ENCODE measurements at places on chromosomes 7 and 10.

DNA sequence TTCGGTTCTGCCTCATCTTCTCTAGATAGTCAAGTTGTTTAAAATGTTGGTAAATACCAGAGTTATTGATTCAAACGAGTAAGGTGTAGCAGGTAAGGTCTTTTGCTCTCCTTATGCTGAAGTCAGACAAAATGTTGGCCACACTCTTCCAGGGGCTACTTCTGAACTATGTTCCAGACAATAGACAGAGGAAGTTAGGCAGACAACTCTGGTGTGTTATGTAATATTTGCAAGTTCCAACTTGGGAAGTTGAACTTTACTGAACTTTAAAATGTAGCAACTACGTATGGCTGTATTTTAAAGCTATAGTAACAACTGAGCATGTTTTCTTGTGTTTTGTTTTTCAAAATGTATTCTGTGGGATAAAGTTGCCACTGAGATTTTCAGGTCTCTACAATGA, 125.7 kb upstream of the NEBL start:
- H3K27me3 ChIP-seq = peaks cover 3% of the 10 kb centered on the region
- no peaks in the 10 kb centered on the region for H3K36me3 ChIP-seq
- no peak for DNase-seq
- H3K27ac ChIP-seq = no peak overlapping the region

- DNase-seq = no peak
- H3K27me3 ChIP-seq = no peaks in the 10 kb centered on the region
- peaks cover 51% of the 10 kb centered on the region for H3K36me3 ChIP-seq
- H3K27ac ChIP-seq = peak overlapping the region; percentile 52
These were observed 40.4 kb upstream of the VDAC2 start for GRCh38 chr10:75170215-75170614.

DNA sequence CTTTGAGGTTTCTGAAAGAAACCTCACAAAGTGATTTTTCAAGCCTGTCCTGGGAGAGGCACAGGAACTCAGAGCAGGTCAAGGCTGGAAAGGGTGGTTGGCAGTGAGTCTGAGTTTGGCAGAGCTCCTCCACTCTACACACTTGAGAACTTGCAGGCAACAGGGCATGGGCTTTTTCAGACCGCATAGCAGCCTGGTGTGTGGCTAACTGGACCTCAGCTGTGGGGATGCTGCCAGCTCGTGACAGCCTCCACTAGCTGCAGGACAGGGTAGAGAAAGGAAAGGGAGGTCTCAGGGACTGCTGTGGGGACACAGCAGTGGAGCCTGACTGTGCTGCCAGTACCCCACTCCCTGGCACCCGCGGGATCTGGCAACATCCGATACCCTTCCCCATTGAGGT, 2.6 kb downstream of the CDHR1 start:
- H3K4me1 ChIP-seq = peaks cover 4% of the 10 kb centered on the region
- DNase-seq = no peak
- H3K27ac ChIP-seq = no peak overlapping the region
- no peaks in the 10 kb centered on the region for H3K36me3 ChIP-seq
- peaks cover 36% of the 10 kb centered on the region for H3K27me3 ChIP-seq

GRCh38 chr7:1940863-1941262, 270.8 kb downstream of the ELFN1 start:
- DNase-seq = no peak
- H3K27me3 ChIP-seq = no peaks in the 10 kb centered on the region
- peaks cover 9% of the 10 kb centered on the region for H3K36me3 ChIP-seq
- H3K4me3 ChIP-seq = peak overlapping the region; percentile 77
- peaks cover 73% of the 10 kb centered on the region for H3K4me1 ChIP-seq
- H3K27ac ChIP-seq = peak overlapping the region; percentile 94

GRCh38 chr10:85238676-85239075, 910.3 kb downstream of the CCSER2 start:
- H3K27me3 ChIP-seq = no peaks in the 10 kb centered on the region
- H3K4me3 ChIP-seq = no peak overlapping the region
- no peaks in the 10 kb centered on the region for H3K4me1 ChIP-seq
- no peak for DNase-seq

DNA sequence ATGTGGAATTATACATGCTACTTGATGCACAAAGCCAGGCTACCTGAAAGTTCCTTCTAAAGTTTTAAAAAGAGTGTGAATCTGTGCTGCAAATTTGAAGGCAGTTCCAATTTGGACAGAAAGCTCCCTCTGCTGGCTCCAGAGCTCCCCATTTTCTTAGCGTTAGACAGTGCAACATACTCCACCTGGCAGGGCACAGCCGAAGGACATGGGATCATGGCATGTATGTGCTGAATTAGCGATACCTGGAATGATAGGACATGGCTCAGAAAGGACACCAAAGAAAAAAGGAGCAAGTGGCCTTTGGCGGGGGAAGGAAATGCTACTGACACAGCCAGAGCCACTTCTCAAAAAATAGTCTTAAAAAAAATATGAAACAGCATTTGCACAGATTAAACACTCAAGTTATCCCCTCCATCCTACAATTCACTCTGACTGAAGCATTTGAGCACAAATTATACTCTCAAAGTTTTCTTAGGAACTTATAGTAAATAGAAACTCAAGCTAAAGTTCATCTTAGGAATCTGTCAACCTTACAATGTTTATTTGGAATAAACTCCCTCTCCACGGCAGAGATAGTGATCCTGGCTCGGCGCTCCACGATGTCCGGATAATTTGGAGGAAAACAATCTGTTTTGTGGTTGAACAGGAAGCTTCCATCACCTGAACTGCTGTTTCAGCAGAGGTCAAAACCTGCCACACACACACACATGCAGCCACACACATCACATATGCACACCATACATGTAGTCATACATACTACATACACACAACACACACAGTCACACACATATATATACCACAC, 80.0 kb downstream of the C7orf25 start:
- DNase-seq = no peak
- H3K4me1 ChIP-seq = no peaks in the 10 kb centered on the region
- peaks cover 40% of the 10 kb centered on the region for H3K27me3 ChIP-seq
- H3K4me3 ChIP-seq = no peak overlapping the region

DNA sequence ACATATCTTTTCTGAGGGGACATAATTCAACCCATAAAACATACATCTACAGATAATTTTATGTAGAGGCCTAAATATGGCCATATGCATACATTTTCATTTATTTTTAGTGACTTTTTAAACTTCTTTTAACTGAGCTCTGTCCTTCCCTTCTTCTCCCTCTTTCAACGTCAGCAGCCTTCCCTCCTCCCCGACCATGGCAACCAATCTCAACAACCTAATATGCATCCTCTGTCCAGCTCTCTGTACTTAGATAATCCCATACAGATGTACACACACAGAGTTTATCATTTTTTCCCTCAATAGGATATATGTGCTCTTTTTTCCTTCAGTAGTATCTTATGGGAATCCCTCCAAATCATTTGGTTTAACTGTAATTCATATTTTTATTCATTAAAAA, 94.3 kb downstream of the CCDC71L start:
- DNase-seq = no peak
- H3K27me3 ChIP-seq = peaks cover 14% of the 10 kb centered on the region
- H3K36me3 ChIP-seq = peaks cover 2% of the 10 kb centered on the region
- H3K4me1 ChIP-seq = peaks cover 20% of the 10 kb centered on the region
- H3K27ac ChIP-seq = no peak overlapping the region
- no peak overlapping the region for H3K4me3 ChIP-seq

- H3K27me3 ChIP-seq = peaks cover 16% of the 10 kb centered on the region
- no peaks in the 10 kb centered on the region for H3K4me1 ChIP-seq
- H3K36me3 ChIP-seq = no peaks in the 10 kb centered on the region
- no peak overlapping the region for H3K27ac ChIP-seq
- no peak for DNase-seq
These were observed 57.8 kb upstream of the OPALIN start for GRCh38 chr10:96416643-96417042.

GRCh38 chr7:87926581-87927461, 7.2 kb upstream of the ADAM22 start:
- no peaks in the 10 kb centered on the region for H3K27me3 ChIP-seq
- no peak overlapping the region for H3K4me3 ChIP-seq
- H3K27ac ChIP-seq = no peak overlapping the region

- H3K4me1 ChIP-seq = peaks cover 8% of the 10 kb centered on the region
- DNase-seq = peak; percentile 46
- H3K36me3 ChIP-seq = no peaks in the 10 kb centered on the region
- peak within 1 kb of the TSS; percentile 50 for H3K27ac ChIP-seq
- peaks cover 81% of the 10 kb centered on the region for H3K27me3 ChIP-seq
- peak within 1 kb of the TSS; percentile 76 for H3K4me3 ChIP-seq
These were observed at the start of gene GLI3 for GRCh38 chr7:42236976-42237810. Gene GLI3, minus strand, starts transcription at chr7:42237209. Its CDS starts 13,956 bp downstream, at chr7:42223253.

- H3K27me3 ChIP-seq = no peaks in the 10 kb centered on the region
- H3K4me3 ChIP-seq = no peak overlapping the region
- H3K4me1 ChIP-seq = no peaks in the 10 kb centered on the region
- H3K36me3 ChIP-seq = no peaks in the 10 kb centered on the region
- DNase-seq = no peak
- no peak overlapping the region for H3K27ac ChIP-seq
These were observed 295.0 kb downstream of the BICC1 start for GRCh38 chr10:58807629-58808022.

DNA sequence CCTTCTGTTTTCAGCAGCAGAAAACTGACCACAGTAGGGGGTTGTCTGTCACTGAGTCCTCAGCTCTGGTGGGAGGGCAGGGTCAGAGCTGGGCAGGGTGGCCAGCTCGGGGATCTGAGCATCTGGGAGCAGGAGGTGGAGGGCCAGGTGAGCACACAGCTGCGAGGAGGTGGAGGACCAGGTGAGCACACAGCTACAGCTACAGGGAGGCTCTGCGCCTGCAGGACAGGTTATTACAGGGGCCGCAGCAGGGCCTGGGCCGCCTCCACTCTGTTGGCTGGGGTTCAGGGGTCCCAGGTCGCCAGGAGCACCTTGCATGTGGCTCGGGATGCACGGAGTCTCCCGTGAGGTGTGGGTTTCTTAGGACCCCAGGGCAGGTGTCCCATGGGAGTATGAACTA, 52.4 kb upstream of the PRKAR1B start:
- H3K4me3 ChIP-seq = no peak overlapping the region
- no peak for DNase-seq
- H3K4me1 ChIP-seq = no peaks in the 10 kb centered on the region
- H3K36me3 ChIP-seq = peaks cover 94% of the 10 kb centered on the region
- H3K27ac ChIP-seq = no peak overlapping the region

DNA sequence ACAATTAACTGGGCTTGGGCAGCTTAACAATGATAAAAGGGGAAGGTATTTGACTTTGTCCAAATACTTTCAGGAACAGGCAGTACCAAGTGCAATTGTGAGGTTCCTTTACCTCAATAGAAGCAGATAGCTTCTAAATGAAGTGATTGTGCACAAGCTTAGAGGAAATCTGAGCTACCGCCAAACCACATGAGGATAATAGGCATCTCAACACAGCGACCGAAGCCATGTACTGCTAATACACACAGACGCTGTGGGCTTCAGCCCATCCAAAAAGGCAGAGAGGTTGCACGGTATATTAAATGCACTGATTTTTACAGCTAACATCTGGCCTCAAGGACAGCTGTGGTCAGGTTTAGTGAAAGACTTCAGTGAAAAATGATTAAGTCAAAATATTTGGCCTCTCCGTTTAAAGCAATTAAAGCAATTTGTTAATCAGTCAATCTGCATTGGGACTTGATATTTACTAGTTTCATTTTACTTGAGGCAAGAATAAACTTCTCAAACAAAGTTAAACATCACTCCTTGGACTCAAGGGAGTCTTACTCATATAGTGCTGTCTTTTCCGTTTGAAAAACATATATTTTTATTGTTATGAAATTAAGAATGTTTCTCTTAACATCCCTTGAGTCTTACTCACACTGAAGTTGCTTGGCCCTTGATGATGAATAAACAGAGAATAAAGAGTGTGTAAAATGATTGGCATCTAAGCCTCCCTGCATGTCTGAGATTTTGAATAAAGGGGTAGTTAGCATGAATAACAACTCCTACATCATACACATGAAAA, 306.3 kb downstream of the C7orf25 start:
- no peak for DNase-seq
- no peak overlapping the region for H3K4me3 ChIP-seq
- H3K27me3 ChIP-seq = no peaks in the 10 kb centered on the region
- H3K36me3 ChIP-seq = no peaks in the 10 kb centered on the region

GRCh38 chr7:102061981-102062390, 224.7 kb upstream of the SH2B2 start:
- no peak overlapping the region for H3K27ac ChIP-seq
- H3K36me3 ChIP-seq = peaks cover 12% of the 10 kb centered on the region
- DNase-seq = no peak
- H3K27me3 ChIP-seq = no peaks in the 10 kb centered on the region
- H3K4me3 ChIP-seq = no peak overlapping the region

DNA sequence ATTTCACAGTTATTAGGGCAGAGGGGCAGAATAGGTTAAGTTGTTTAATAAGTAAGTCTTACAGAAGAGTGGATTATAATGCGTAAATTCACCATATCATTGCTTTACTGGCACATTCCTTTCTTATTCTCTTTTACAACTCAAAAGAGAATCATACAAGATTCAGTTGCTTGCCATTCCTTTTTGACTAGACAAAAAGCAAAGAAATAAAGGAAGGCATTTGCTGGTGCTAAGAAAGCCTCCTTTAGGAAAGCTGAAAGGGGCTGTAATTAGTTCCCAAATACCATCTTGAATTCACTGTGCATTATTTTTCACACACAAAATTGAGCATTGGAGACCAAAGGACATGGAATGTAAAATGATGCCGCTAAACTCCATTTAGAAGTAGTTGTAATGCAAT, 499.3 kb downstream of the NXPH1 start:
- H3K27ac ChIP-seq = no peak overlapping the region
- no peak overlapping the region for H3K4me3 ChIP-seq
- DNase-seq = no peak
- H3K27me3 ChIP-seq = no peaks in the 10 kb centered on the region

GRCh38 chr10:79386637-79387465, 39.6 kb downstream of the PPIF start:
- no peak overlapping the region for H3K4me3 ChIP-seq
- no peaks in the 10 kb centered on the region for H3K4me1 ChIP-seq
- H3K27ac ChIP-seq = no peak overlapping the region
- H3K36me3 ChIP-seq = no peaks in the 10 kb centered on the region

DNA sequence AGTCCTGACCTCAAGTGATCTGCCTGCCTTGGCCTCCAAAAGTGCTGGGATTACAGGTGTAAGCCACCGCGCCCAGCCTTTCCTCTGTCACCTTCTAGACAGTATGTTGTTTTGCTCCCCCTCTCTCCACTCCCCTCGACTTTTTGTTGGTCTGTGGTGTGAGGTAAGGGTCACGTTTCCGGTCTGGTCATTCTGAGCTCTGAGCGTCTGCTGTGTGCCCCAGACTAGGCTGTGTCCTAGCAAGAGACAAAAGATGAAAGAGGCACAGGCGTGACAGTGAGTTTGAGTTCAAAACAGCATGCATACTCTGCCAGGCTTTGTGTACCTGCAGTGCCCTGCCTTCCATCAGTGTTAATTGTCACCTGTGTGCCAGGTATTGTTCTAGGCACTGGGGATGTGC, 87.4 kb upstream of the PPIF start:
- H3K27ac ChIP-seq = no peak overlapping the region
- DNase-seq = no peak
- no peaks in the 10 kb centered on the region for H3K36me3 ChIP-seq
- H3K4me1 ChIP-seq = peaks cover 4% of the 10 kb centered on the region
- H3K27me3 ChIP-seq = no peaks in the 10 kb centered on the region

Measured in activated T-cell treated with anti-CD3 and anti-CD28 coated beads, Interleukin-2, amount 50 U/mL, for 24 hours (primary cell).